ENCODE measurements at places on chromosomes 7 and 10.
A peak's percentile ranks its signal among the peaks of the same experiment; 100 is the strongest.

DNA sequence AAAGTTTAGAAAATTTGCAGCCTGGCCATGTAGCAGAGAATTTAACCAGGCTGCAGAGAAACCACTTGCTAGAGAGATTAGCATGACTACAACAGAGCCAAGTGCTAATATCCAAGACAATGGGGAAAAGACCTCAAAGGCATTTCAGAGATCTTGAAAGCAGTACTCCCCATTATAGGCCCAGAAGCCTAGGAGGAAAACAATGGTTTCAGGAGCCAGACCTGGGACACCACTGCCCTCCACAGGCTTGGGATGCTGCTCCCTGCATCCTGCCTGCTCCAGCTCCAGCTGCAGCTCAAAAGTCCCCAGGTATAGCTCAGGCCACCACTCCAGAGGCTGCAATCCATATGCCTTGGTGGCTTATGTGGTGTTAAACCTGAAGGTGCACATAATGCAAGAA lies 101.5 kb upstream of the TMEM72 start:
- DNase-seq: peak; percentile 59

- no peak for DNase-seq
These were observed 81.8 kb downstream of the NPSR1 start for GRCh38 chr7:34739651-34740300.

DNA sequence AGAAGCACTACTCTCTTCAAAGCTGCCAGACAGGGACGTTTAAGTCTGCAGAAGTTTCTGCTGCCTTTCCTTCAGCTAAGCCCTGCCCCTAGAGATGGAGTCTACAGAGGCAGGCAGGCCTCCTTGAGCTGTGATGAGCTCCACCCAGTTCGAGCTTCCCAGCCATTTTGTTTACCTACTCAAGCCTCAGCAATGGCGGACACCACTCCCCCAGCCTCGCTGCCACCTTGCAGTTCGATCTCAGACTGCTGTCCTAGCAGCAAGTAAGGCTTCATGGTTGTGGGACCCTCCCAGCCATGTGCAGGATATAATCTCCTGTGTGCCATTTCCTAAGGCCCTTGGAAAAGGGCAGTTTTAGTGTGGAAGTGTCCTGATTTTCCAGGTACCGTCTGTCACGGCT lies 74.3 kb downstream of the TMEM26 start:
- no peak for DNase-seq

- no peak for DNase-seq
These were observed 504.3 kb downstream of the DNAJB6 start for GRCh38 chr7:157840914-157841772.

GRCh38 chr7:28298870-28299518 lies 113.3 kb upstream of the CREB5 start:
- peak; percentile 87 for DNase-seq

- no peak for DNase-seq
These were observed 45.4 kb downstream of the HSPA12A start for GRCh38 chr10:116696919-116697318.

DNA sequence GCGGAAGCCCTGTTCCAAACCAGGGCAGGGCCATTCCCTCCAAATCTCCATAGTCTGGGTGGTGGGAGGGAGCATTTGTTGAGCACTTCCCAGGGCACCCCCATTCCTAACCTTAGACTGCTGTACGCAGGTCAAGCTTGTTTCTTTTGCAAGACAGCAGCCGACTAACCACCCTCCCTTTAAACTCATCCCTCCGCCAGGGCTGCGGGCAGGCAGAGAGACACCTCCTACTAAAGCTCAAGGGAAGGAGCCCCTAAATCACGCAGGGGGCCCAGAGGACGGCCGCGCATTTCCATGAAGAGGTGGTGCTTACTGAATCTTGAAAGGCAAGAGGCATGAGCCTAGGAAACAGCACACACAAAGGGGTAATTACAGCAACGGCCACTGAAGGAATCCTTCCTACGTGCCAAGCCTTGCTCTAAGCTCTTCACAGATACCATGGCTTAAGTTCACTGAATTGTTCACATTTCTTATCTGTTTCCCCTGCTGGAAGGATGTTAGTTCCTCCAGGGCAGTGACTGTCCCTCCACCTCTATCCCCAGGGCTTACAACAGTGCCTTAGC lies 90.0 kb downstream of the PROSER2 start:
- peak; percentile 9 for DNase-seq

DNA sequence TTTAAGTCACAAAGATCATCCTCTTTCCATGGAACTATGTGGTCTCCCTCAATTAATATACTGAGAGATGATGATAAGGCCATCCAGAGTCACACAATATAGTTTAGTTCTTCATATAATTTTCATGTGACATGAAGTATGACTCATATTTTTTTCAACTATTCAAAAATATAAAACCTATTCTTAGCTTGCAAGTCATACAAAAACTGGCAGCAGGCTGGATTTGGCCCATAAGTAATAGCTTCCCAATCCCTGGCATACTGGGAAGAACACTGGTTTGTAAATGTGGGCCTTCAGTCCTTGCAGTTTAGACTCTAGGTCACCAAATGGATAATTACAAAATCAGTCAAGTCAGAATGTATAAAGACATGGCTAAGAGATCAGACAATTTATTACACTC lies 356.6 kb downstream of the PPP1R3A start:
- DNase-seq: no peak

GRCh38 chr7:2158331-2159175 lies 74.2 kb downstream of the MAD1L1 start:
- DNase-seq: no peak

DNA sequence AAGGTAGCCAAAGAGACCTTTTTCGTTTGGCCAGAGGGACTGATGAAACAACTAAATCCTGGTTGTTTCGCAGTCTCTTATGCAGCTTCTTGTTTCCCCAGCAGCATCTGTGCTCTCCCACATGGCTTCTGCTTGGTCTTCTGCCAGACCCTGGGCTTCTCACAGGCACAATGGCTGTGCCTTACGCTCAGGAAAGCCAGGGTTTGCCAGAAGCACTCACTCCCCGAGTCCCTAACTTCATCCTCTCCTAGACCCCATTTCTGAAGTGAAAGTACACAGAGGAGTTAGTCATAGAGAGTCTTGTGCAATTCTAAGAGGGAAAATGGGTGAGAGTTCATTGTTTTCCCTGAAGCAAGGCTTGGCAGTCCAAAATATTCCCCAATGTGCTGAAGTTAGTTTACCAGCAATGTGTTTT lies 121.7 kb downstream of the EVX1 start:
- peak; percentile 82 for DNase-seq

- DNase-seq: peak; percentile 85
These were observed 312.0 kb downstream of the RNLS start for GRCh38 chr10:88270871-88271713.

Measured in GM23248 (cell line).